ENCODE measurements at places on chromosomes 7 and 10.

GRCh38 chr10:17768957-17769356, 17.0 kb downstream of the TMEM236 start:
- peak; percentile 14 for DNase-seq

GRCh38 chr7:41544241-41544640, 158.6 kb downstream of the INHBA start:
- DNase-seq = no peak

DNA sequence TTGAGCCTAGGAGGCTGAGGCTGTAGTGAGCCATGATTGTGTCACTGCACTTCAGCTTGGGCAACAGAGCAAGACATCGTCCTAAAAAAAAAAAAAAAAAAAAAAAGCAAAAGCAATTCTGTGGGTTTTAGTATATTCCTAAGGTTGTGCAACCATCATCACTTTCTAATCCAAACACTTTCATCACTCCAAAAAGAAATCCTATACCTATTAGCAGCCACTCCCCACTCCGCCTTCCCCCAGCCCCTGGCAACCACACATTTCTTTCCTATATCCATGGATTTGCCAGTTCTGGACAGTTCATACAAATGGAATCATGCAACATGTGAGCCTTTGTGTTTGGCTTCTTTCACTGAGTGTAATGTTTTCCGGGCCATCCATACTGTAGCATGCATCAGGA, 20.4 kb downstream of the ZAN start:
- no peak for DNase-seq

GRCh38 chr10:60236869-60237524, 152.7 kb downstream of the ANK3 start:
- DNase-seq = no peak

DNA sequence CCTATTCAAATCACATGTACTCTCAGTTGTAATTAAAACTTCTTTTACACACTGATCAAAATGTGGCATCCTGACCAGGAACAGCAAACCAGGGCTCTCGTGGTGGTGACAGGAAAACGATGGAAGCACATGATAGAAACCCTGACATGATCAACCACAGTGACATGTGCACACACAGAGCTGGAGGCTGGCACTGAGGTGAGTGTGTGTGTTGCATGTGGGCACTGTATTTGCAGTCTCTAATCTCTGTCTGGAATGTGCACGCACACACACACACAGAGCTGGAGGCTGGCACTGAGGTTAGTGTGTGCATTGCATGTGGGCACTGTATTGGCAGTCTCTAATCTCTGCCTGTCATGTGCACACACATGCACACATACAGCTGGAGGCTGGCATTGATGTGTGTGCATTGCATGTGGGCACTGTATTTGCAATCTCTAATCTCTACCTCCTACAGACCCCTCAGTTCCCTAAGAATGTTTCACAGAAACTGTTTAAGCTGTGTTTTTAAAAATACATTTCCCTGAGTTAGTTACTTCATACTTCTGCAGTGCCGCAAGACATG, 406.9 kb downstream of the SFMBT2 start:
- DNase-seq = no peak

DNA sequence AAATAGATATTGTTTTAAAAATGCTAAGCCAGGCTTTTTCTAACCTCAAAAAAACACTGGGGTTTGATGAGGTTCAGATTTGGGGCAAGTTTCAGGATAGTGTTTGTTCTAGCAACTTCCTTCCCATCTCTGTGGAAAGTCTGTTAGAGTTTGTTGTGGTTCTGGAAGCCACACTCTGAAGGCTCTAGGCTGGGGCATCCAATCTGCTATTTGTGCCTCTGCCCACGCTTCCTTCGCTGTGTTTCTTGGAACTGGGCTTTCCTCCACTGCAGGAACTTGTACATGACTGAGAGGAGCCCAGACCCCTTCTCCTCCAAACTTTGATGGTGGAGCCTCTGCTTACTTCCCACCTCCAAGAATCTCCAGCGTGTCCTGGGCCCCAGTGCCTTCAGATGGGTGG, 108.5 kb upstream of the SLC25A13 start:
- no peak for DNase-seq

GRCh38 chr7:70699271-70699670, 432.7 kb upstream of the GALNT17 start:
- DNase-seq = no peak

DNA sequence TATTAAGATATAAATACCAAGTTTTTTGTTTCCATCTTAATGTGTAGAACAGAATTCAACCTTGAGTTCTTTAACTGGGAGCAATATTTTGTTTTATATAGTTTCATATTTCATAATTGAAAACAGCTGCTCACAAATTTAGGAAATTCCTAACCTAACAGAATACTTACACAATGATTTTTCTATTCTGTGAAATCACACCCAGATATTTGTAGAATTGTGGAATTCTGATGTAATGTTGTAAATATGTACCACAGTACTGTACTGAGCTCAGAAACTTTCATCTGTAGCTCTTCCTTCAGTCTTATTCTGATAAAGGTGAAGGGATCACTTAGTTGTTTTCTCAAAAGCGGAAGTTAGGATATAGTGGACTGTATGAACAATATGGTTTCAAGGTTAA, 143.4 kb upstream of the GLI3 start:
- DNase-seq = peak; percentile 34

- DNase-seq = no peak
Measured at GRCh38 chr10:96411716-96412320, 53.0 kb upstream of the OPALIN start.

DNA sequence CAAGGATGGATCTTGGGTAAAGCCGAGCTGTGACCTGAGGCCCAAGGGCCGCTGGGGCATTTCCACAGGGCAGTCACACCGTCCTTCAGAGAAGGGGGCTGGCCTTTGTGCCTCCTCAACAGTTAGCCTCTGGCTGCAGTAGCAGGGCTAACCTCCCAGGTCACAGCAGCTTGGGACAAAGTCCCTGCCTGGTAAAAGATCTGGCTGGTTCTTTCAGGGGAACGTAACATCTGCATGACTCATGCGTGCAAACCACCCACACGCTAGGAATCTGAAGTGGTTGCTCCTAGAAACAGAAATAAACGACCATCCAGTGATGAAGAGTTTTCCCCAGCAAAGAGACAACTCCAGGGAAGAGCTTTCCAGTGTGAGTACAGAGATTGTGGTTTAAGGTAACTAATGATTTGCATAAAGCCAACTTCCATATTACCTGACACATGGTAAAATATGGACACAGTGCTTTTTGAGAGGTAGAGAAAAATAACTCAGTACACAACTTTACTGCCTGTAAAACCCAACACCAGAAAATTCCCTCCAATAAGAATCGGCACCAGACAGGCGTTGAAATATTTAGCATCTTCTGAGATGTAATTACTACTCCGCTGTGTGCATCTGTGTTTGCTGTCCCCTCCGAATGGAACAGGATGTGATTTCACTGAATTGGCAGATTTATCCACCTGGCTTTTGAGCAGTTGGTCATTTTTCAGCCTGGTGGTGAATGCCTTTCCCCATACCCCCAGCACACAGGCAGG, 84.9 kb upstream of the ADRB1 start:
- DNase-seq = peak; percentile 92

- no peak for DNase-seq
Measured at GRCh38 chr10:8584666-8585065, 530.2 kb downstream of the GATA3 start.

DNA sequence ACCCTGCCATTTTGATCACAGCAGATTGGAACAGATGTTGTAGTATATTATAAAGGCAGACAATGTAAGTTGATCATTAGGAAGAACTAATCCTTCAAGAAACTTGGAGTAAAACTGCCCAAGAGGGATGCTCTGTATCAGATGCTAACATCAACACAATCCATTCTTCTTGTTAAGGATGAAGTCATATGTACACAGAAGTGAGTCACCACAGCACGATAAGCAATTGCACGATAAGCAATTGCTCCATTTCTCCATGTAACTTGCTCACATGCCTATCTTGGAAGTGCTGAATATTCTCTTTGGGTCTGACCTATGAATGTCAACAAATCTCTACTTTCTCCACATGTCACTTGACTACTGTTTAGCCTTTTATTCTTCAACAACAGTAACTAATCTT, 41.5 kb upstream of the DMTF1 start:
- DNase-seq = peak; percentile 2

DNA sequence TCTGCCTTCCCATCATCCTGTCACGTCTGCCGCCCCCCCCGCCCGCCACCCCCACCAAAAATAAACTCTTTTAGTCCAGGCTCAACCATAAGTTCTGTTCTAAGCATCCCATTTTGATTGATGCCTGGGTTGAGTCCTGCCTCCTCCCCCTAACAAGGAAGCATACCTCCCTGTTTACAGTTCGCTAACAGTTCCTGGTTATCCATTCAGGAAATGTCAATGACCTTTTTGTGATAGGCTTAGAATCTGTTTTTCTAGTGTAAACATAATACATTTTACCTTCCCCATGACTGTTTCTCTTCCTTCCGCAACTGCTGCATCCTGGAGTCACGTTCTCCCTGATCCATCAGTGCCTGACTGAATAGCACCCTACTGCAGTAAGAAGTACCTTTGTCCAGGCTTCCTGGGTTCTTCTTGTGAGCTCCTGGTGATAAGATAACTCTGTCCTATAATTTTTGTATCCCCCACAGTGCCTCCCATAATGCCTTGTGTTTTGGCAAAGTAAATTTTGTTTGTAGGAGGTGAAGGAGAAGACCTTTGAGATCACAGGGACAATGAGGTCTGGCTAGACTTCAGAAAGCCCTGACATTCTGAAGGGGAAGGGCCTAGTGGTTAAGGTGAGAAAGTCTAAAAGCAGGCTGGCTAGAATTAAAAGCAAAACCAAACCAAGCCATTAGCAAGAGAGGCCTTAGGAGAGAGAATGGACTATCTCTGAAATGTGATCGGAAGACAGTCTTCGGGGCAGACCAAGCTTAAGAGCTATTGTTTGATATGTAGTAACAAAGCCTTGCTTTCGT, 7.3 kb downstream of the AGFG2 start:
- no peak for DNase-seq

DNA sequence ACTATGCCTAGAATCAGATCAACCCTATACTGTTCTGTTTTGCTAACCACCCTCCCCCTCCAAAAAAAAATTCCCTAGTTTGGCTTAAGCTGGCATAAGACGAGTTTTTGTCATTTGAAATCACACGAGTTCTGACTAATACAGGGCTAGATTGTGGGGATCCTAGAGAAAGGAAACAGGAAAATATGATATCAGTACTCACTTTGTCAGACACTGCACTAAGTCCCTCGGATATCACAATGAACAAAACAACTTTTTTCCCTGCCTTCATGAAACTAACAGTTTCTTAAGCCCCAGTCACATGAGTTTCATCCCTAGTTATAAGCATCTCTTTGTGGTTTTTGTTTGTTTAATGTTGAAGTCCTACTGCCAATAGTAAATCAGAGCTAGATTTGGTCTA, 118.5 kb downstream of the ITGB8 start:
- no peak for DNase-seq

GRCh38 chr10:128257428-128257827, 131.2 kb upstream of the MKI67 start:
- no peak for DNase-seq

- DNase-seq = no peak
Measured at GRCh38 chr7:1276626-1277175, 44.0 kb downstream of the UNCX start.

- no peak for DNase-seq
Measured at GRCh38 chr7:148774471-148774870, 75.8 kb downstream of the CUL1 start.

GRCh38 chr7:116901143-116901542, 38.8 kb downstream of the CAPZA2 start:
- no peak for DNase-seq

DNA sequence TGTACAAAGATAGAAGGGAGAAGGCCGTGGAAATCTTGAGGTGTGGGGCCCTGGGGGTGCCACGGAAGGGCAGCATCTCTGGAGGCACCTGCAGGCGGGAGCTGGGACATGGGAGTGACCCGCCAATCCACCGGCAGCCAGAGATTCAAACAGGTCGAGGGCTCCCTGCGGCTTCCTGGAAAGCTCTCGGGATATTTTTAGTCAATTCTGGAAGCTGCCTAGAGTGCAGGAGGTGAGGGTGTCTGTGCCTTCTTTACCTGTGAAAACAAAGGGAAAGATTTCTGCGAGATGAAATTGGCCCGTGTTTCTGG, 16.6 kb downstream of the MNX1 start:
- no peak for DNase-seq

DNA sequence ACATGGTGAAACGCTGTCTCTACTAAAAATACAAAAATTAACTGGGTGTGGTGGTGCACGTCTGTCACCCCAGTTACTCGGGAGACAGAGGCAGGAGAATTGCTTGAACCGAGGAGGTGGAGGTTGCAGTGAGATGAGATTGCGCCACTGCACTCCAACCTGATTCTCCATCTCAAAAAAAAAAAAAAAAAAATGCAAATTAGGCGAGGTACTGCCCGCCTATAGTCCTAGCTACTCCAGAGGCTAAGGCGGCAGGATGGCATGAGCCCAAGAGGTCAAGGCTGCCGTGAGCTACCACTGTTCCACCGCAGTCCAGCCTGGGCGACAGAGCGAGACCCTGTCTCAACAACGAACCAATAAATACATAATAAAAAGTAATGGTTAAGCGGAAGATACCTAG, 1.1 kb upstream of the EIF4H start:
- no peak for DNase-seq

GRCh38 chr7:30041526-30042269, 13.5 kb downstream of the PLEKHA8 start:
- no peak for DNase-seq

- no peak for DNase-seq
Measured at GRCh38 chr10:60385399-60385738, 4.3 kb downstream of the ANK3 start.

DNA sequence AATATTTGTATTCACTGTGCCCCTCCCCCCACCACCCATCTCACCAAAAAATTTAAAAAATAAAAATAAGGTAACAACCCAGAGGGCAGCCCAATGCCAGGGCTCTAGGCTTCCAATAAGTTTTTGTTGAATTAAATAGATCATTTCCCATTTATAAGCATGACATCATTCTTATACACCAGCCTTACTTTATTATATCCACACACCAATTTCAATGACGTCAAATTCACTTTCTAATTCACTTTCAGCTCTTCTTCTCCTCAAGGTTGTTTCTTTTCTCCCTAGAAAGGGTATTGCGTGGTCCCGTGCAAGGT, 1.2 kb upstream of the DKK1 start:
- DNase-seq = peak; percentile 37

GRCh38 chr7:16667355-16667754, 21.4 kb downstream of the BZW2 start:
- DNase-seq = no peak
